Retina (tissue), 1 donor: ENCODE measurements at places on chromosomes 16 and 17.

DNA sequence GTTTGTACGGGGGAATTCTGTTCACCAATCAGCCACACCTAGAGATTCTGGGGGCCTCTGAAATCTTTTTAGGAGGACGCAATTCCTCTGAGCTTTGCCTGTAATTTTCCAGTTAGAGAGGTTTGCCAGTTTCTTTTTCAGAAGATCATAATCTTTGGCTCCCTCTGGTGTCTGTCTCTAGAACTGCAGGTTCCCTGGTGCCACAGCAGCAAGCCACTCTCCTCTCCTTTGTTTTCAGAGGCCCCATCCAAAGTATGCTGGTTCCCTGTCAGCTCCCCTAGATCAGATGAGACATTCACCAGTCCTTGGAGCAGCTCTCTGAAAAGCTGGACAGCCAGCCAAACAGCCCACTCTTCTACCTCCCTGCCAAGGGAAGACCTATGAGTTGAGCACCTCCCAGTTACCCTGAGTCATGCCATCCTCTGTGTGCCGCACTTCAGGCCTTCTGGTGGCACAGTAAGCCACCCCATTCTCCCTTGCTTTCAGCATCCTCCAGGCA, 36.1 kb downstream of the RNF112 start:
- DNase-seq, result peak; percentile 91

- no peak for DNase-seq
These were observed 97.1 kb downstream of the DNAH3 start for GRCh38 chr16:21053590-21053989.

- DNase-seq, result peak; percentile 68
These were observed 29.1 kb downstream of the CRHR1 start for GRCh38 chr17:45813048-45813725.

GRCh38 chr17:56457501-56457900, 136.0 kb upstream of the NOG start:
- no peak for DNase-seq

- no peak for DNase-seq
These were observed 68.2 kb upstream of the ZNF423 start for GRCh38 chr16:49924078-49924477.

DNA sequence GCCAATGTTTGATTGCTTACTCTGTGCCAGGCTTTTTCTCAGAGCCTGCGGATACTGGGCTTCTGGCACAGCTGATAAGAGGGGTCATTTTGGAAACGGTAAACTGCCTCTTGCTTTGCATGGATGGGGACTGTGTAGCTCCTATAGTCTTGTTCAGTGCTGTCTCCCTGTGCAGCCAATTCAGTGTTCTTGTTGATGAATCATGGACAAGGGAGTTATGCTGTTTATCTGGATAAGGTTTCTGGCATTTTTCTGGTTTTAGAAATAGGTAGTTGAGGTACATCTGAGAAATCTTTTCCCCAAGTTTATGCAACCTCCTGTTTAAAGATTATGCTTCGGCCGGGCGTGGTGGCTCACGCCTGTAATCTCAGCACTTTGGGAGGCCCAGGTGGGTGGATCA, 16.7 kb upstream of the TANGO6 start:
- no peak for DNase-seq

DNA sequence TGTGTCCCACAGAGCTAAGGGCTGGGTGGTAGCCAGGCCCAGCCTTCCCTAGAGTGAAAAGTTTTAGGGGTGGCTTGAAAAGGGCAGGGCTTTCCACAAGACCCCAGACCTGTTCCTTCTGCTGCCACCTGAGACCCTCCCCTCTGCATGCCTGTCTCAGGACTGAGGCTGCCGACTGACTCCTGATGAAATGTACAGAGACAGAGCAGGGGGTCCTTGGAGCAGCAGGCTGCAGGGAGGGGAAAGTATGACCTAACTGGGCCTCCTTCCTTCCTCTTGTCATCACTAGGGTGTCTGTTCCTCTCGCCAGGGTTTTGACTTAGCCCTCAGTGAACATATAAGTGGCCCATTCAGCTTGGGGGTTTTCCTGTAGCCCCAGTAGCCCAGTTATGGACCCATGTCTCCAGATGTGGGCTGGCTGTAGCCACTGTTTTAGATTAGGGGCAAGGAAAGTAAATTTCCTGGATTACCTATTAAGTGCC, 14.9 kb upstream of the NFATC3 start:
- no peak for DNase-seq

DNA sequence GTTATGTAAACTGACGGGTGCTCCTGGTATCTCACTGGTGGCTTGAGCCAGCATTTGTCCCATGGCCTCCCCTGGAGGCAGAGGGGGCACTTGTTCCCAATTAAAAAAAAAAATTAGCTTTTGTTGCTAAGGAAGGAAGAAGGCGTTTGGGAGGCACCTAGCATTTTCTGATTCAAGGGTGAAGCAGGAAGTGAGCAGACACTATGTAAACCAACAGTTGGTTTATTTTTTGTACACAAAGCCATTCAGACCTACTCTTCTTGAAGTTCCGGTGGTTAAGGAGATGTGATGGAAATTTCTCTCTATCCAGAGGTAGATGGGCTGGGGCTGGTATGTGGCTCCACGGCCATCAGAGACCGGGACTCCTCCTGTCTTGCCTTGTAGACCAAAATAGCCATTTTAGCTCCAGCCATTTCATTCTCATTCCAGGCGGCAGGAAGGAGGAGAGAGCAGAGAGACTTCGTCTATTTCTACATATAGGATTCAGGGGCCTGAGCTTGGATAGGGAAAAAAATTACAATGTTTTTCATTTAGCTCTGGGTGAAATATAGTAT, 103.0 kb downstream of the SNX29 start:
- DNase-seq, result no peak

DNA sequence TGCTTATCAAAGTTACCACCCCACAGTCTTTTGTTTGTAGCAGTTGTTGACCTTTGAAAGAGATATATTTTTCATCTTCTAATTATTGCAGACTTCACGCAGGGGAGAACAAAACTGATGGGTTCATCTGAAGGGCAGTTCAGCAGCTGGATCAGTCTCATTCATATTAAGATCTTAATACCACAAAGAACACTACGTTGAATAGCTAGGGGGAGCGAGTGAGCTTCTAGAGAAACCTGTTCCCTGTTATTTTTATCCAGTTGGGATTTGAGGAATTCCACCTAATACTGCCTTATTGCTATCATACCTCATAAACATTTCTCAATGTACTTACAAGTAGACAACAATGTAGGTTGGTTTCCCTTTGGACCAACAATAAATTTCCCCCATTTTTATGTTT, 306.1 kb upstream of the KIF2B start:
- peak; percentile 21 for DNase-seq

DNA sequence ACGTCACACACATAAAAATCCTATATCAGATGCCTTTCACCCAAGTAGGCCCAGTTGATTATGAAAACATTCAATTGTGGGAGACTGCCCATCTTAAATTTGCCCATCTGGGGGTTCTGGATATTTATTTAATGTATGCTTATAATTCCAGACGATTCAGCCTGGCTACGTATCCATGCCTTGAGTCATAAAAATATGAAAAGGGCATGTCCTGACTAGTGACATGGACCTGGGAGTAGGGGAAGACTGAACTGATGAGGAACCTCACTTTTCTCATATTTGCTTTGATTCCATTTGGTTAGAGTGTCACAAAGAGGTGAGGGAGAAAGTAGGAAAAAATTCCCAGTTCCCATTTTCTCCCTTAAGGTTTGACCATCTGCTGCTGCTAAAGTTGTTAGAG, 122.5 kb upstream of the GNAO1 start:
- no peak for DNase-seq

- no peak for DNase-seq
These were observed 231.1 kb upstream of the TBX2 start for GRCh38 chr17:61168506-61168905.

- DNase-seq, result peak; percentile 87
These were observed 1.8 kb downstream of the GJD3 start for GRCh38 chr17:40362696-40363110.

DNA sequence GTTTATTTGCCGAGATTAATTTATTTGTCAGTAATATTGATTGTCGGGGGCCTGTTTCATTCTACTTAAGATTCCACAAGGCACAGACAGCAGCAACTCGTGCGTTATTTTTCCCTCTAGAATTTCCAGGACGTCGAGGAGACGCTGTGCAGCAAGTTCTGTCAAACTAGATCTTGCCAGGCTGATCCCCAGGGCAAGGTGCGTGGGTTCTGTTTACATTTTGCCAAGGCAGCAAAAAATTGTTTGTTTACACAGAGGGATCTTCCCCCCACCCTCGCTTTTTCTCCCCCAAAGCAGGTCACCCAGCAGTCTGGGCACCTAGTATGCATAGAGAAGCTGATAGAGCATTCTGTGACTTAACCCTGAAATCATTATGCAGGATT, 111.4 kb downstream of the IRX3 start:
- DNase-seq, result no peak

GRCh38 chr17:16259926-16260325, 42.9 kb downstream of the PIGL start:
- no peak for DNase-seq

- DNase-seq, result no peak
These were observed 2.5 kb upstream of the PRR29 start for GRCh38 chr17:63995626-63996025.

GRCh38 chr16:10387188-10387617, 1.3 kb downstream of the ATF7IP2 start:
- DNase-seq, result no peak

GRCh38 chr17:35429702-35430101, 2.6 kb downstream of the SLFN12 start:
- no peak for DNase-seq

GRCh38 chr16:143456-143855, 5.0 kb upstream of the NPRL3 start:
- DNase-seq, result no peak

DNA sequence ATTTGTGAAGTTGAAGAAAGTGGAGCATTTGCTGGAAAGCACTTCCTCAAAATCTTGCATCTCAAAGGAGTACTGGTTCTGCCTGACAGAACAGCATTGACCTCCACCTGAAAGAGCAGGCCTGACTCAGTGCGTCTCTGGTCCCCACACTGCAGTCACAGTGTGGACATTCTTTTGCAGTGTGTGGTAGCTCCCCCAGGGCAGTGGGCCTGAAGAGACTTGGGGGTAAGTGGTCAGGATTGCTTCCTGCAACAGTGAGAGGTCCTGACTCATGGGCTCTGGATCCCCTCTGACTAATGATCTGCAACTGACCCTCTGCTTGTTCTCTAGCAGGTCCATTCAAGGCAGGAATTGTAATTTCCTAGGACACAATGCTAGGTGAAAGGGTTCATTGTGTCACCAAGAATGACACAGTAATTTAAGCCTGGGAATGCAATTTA, 204.9 kb upstream of the KCNJ16 start:
- DNase-seq, result no peak

DNA sequence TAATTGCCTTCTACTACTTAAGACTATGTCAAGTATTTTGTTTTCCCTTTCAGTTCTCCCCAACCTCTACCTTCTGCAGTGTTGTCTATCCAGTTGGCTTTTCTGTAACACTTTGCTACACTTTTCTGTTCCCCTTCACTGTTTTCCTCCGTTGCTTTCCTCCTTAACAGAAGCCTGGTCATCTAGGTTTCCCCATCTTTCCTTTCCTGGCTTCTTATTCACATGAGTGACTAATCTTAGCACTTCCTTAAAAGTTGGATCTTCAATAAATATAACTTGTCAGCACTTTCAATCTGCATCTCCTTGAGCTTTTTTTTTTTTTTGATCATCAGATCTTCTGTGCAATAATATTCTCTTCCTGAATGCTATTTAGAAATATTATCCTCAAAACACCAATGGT, 2.8 kb upstream of the SLFN11 start:
- no peak for DNase-seq

- no peak for DNase-seq
These were observed 59.3 kb downstream of the TMEM235 start for GRCh38 chr17:78290721-78291120.
